ENCODE measurements at places on chromosomes 5 and 9. TPM values are rescaled to one million over a fixed set of nuclear protein-coding genes. Genes with fewer than 3 reads are reported as not detected.

C8G gene
- total RNA-seq, result 1.5 TPM

DNA sequence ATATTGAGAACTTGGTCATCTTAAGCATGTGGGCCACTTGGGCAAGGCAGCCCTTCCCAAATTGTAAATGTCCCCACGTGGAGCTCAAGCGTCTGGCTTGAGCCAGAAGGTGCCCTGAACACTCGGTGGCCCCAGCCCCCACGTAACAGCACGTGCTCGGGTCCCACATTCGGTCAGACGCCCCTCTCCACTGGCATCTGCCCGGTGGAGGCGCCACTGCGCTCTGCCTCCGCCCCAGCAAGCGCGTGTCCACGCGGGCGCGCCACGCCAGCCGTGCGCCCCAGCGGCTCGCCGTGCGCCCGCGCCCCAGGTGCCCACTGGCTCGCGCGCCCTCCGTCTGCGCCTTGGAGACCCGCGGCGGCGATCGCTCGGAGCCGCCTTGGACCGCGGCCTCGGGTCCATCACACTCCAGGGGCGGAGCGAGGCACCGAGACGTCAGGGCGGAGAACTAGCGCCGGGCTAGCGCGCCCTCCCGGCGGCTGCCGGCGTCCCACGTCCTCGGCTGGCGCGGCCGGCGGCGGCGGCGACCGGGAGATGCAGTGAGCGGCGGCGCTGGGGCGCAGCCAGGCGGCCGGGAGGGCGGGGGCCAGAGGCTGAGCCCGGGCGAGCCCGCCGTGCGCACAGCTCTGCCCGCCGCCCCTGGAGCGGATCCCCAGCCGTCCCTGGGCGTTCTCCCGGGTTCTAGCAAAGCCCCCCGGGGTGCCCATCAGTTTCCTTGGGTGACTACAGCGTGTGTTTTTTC, at the start of gene PALM2AKAP2:
Gene PALM2AKAP2 (plus strand): TSS at position 488 of the 742 bp plus-strand sequence. CDS start 291 bp downstream, outside the sequence.
- DNase-seq, result peak; percentile 78

SNCAIP gene
- total RNA-seq, result 7.5 TPM

DNA sequence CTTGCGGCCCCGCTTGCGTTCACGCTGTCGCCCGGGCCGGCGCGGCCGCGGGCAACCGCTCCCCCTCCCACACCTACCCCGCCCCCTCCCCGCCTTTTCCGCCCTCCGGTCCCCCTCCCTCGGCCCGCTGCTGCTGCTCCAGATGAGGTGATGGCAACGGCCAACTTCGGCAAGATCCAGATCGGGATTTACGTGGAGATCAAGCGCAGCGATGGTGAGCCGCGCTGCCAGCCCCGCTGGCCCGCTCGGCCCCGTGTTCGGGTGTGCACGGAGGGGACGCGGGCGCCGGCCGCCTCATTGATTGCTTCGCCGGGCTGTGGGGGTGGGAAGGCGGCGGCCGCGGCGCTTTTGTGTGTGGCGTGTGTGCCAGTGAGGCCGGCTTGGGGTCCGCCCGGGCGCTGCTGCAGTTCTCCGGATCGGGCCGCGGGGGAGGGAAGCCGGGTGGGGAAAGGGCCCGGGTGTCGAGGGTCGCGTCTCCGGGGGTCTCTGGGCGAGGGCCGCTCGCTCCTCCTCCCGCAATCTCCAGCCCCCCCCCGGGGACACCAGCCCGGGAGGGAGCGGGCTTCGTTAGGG, 403 bp downstream of the KIF2A start:
- DNase-seq, result no peak

MAMDC4 gene
- total RNA-seq, result 4.5 TPM

DNA sequence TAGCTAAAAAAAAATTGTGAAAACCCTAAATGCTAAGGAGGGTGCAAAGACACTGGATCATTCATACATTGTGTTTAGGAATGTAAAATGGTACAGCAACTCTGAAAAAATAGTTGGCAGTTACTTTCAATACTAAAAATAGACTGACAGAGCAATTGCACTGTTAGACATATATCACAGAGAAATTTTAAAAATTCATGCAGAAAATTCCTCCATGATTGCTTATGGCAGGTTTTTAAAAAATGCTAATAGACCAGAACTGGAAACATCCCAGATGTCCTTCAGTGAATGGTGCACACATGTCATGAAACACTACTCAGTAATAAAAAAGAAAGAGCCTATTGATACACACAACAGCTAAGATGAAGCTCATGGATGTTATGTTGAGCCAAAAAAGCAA, 349.8 kb upstream of the DAB2 start:
- no peak for DNase-seq

GRCh38 chr9:130701059-130702022, 7.8 kb downstream of the EXOSC2 start:
- DNase-seq, result peak; percentile 82

GRCh38 chr5:84301535-84301934, 83.1 kb downstream of the EDIL3 start:
- no peak for DNase-seq

MCTP1 gene
- total RNA-seq, result 5.8 TPM

DNA sequence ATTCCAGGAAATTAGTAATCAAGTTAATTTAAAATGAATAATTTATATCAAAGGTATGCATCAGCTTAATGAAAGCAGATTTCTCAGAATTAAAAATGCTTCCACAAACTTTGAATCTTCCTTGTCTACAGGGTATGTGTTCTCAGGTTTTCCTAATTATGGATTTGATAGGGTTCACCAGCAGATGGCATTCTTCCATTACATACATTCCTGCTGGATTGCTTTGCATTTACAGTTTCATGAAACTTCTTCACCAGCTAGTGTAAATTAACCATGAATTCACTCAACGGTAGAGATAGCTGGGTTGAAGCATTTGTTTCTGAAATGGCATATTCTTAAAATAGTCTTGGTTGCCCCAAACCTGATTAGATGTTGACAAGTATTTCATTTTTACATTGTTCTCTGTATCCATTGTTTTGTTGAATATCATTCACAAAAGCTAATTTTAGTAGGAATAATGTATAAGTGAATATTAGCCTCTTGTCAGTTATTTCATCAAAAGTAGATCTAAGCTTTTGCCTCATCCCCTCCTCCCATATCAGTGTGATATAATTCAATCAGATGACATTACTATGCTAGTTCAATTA, 68.7 kb upstream of the WDR41 start:
- no peak for DNase-seq

S1PR3 gene
- 7.4 TPM for total RNA-seq

DNA sequence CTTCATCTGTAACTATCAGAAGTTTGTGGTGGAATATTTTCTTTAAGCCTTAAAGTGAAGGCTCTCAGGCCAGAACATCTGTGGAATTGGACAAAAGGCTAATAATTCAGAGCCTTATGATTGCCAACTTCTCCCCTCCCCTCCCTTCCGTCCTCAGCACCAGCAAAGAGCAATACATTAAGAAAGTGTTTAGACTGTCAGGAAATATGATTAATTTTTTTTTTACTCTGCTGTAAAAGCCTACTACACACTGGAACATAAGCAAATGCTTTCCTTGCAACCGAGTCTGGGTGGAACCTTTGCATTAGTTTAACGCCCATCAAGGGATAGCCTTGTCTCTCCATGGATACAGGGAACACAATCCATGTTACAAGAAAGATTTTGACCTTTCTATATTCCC, 110.3 kb upstream of the TARS1 start:
- no peak for DNase-seq

DNA sequence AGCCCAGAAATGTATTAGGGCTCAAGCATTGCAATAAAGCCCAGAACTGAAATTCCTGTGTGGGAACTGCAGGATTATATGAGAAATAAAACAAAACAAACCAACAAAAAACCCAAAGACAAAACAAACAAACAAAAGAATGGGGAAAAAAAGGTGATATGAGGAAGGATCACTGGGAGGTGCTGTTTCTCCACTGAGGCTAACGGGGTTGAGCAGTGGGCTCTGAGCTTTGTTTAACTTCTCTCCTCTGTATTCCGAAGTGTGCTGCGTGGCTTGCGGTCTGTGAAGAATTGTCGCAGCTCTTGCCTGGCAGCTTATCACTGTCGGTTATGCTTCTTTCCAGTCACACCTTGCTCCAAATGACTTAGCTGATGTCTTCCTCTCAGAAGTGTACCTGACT, 106.3 kb downstream of the TENT4A start:
- no peak for DNase-seq

SLC6A3 gene
- total RNA-seq, result not detected

GRCh38 chr9:109232449-109233237, 65.6 kb upstream of the FRRS1L start:
- DNase-seq, result no peak

DNA sequence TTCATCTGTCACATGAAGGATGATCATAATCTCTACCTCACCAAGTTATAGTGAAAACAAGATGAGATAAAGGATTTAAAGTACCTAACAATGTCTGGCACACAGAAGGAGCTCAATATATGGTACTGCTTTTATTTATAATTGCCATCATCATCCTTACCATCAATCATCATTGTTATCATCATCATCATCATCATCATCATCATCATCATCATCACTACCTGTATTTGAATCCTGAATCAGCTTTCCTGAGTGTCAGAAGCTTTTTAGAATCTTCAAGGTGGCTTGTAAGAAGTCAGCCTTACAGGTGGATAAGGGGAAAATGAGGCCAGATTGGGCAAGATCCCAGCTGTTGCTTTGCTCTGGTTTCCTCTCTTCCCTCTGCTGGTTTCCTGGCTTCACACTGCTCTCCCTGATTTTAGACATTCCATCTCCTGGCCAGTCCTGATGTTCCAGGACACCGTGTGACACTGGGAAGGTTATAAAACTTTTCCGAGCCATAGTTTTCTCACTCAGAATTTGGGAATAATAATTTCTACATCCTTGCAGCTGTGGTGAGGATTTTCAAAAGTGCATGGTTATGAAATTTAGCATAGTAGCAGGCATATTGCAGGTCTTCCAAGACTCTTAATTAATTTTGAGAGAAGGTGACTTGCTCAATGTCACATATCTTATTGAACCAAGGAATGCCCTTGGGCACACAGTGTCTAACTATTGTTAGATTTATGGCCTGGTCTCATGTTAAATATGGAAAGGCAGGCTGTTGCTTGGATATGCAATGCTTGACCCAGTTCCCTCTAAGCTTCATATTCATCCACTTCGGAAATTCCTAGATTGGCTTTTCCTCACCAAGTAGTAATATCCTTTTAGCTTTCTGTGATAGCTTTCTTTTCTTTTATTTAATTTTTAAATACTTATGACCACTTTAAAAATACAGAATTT, 160.7 kb downstream of the TMEM38B start:
- DNase-seq, result no peak

DNA sequence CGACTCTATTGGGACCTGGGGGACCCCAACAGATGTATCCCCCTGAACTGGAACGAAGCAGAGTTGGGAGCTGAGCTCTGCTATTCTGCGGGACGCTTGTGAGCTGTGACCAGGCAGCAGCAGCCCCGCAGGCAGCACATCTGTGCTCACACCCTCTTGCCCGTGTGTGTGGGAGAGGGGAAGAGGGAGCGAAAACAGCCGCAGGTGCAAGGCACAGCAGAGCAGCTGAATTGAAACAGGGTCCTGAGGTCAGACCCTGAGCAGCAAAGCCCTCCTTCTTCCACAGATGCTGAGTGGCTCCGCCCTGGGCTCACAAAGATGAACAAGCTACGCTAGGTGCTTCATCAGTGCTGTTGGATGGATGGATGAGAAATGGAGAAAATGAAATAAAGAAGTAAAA, 198.7 kb downstream of the HSPA4 start:
- no peak for DNase-seq

DNA sequence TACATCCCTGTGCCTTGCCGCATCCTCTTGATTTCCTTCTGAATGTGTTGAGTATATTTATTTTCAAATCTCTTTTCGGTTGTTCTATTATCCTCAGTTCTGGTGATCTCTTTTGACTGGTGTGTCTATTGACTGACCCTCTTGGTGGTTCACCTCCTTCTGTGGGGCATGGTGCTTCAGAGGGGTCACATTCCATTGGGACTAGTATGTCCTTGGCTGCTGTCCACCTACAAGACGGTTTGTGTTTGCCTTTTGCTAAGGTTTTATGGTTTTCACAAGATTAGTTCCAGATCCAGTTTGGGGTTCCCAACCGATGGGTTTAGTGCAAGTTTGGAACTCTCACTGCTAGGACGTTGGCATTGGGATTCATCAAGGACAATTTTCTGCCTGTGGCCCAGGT, 66.6 kb downstream of the PHF2 start:
- DNase-seq, result no peak

DNA sequence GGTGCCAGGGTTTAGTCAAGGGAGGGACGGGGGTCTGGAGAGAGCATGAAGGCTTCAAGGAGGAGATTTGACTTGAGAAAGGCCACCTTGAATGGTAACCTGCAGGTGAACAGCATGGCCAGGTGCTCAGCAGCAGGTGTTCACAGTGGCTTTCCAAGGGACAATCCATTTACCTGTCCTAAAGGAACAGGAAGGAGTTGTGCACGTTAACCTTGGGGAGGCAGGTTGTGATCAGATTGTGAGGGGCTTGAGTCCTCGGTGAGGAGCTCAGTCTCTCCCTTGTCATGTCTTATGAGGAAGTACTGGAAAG, 120.1 kb upstream of the ERCC6L2 start:
- no peak for DNase-seq

DNA sequence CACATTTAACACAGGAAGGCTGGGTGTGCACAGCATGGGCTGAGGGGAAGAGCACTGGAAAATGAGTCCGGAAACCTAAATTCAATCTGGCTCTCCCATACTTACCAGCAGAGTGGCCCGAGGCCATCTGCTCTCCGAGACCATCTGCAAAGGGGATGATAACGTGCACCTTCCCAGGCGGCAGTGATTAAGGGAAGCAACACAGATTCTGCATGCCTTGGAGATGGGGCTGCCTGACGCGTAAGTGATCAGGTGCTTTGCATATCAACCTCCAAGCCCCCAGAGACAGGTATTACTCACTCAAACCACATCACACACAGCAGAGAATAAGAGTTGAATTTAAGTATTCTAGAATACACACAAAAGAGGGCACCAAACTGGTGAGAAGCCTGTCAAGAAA, 9.1 kb downstream of the EPB41L4B start:
- no peak for DNase-seq

OMD gene
- 4.3 TPM for total RNA-seq

QRFP gene
- not detected for total RNA-seq

EQTN gene
- not detected for total RNA-seq

PCDHGA4 gene
- total RNA-seq, result 5.1 TPM

DNA sequence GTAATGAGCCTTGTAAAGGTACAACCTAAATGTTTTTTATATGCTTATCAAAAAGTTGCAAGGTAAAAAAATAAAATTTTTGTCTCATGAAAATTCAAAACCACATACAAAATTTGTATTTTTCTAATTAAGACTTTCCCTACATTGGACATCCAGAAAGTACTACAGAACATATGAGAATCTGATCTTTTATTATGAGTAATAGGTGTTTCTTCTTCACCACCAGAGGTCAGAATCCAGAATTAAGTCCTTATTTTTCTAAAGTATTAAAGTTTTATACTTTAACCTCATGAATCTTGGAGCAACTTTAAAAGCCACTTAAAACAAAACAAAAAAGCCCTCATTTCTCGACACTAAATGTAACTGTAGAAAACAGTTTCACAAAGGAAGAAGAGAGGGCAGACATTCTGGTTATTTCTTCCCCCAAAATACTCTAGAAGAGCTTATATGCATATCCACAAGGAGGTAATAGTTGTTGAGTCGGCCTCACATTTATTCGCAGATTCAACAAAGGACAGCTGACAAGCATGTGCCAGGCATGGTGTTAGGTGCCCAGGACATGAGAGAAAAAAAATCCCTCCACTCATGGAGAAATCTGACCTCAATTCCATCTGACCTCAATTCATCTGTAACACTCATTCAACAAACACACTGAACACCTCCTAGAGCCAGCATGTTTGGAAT, 69.3 kb downstream of the MLLT3 start:
- no peak for DNase-seq

- DNase-seq, result no peak
Observed at GRCh38 chr9:122656378-122656777, 1.0 kb downstream of the OR1B1 start.

GRCh38 chr9:3708751-3709150, 182.9 kb upstream of the RFX3 start:
- DNase-seq, result no peak

- no peak for DNase-seq
Observed at GRCh38 chr9:138010861-138011260, 133.3 kb downstream of the CACNA1B start.
